ENCODE measurements at places on chromosomes 7 and 10. TPM values are rescaled to one million over a fixed set of nuclear protein-coding genes. Genes with fewer than 3 reads are reported as not detected.

The LSM5 gene
- total RNA-seq = 59.1 TPM

The EEF1AKMT2 gene
- total RNA-seq = 10.0 TPM

DNA sequence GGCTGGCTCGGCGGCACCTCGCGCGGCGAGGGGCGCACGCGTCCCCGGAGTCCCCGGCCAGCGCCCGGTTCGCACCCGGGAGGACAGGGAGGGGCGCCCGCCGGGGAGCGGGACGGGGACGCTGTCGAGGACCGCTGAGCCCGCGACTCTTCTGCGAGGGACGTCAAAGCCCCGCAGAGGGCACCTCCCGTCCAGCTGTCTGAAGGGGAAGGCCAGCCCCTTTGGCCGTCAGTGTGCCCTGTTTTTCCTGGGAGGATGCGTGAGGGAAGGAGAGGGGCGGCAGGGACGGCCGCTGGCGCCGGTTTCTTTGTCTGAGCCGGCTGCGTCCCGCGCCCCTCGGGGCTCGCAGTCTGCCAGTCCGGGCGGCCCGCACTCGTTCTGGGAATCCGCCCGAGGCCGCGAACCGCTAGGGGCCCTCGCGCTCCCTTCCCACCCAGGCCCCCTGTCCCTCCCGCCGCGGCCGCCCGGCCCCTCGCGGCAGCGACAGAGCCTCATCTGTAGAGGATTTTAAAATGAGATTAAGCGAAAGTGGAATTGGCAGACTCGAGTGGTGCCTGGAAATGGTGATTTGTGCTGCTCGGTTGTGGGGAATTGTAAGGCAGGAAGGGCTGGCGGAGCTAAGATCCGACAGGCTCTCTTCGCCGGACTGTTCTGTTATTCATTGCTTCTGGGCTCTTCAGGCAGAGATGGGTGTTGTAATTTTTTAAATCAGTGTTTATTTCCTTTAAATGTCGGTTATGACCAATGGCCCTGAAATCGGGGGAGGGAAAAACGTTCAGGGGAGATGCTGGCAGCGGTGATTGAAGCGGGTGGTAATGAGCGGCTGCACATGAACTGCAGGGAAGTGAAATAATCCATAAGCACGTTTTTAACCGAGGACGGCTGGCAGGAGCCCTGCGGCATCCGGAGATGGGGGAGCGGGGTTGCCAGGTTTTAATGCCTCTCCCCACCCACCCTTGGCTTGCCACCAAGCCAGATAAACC lies 618 bp upstream of the RELN start:
- H3K36me3 ChIP-seq = no peaks in the 10 kb centered on the region
- peaks cover 20% of the 10 kb centered on the region for H3K4me1 ChIP-seq
- H3K4me3 ChIP-seq = peak overlapping the region; percentile 46
- no peak for DNase-seq
- no peak overlapping the region for H3K27ac ChIP-seq

The ACSM6 gene
- not detected for total RNA-seq

The PPP1R17 gene
- not detected for total RNA-seq

The ASB10 gene
- not detected for total RNA-seq

The PHKG1 gene
- total RNA-seq = 3.2 TPM

DNA sequence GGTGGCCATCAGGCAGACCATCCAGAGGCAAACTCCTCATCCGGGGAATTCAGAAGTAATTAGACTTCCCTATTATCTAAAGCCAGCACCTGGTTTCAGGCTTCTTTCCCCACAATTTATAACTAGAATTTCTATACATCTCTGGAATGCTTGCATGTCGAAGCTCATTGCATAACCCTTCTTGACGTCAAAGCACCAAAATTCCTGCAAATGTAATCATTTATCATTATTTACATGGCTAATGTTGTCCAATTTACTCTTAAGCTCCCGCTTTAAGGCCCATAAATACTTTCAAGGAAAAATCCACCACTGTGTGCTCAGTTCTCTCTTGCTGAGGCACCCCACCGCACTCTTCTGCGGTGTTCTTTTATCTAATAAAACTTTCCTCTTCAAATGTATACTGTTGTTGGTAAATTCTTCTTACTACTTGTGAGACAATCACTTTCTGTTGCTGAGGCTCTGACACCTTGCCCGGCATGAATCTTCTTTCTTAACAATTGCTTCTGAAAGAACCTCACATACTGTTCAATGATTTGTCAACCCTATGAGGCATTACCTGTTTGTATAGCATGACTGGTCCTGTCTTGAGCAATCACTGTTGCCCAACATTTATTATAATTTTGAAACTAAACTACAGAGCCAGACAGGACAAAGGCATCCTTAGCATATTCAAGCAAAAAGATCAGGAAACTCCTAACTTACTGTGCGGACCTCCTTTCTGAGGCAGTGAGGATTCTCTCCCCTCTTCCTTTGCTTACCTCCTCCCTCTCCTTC lies 17.4 kb upstream of the GPR141 start:
- no peak for DNase-seq
- H3K27ac ChIP-seq = no peak overlapping the region
- no peaks in the 10 kb centered on the region for H3K27me3 ChIP-seq
- H3K36me3 ChIP-seq = no peaks in the 10 kb centered on the region
- no peak overlapping the region for H3K4me3 ChIP-seq
- H3K4me1 ChIP-seq = no peaks in the 10 kb centered on the region

Measured in sigmoid colon (tissue), 7 donors.